ENCODE measurements at places on chromosomes 5 and 9. TPM values are rescaled to one million over a fixed set of nuclear protein-coding genes. Genes with fewer than 3 reads are reported as not detected.

PAPPA gene
- total RNA-seq: 1.2 TPM

SGCD gene
- not detected for total RNA-seq

SEMA6A gene
- 0.54 TPM for total RNA-seq

HTR1A gene
- total RNA-seq: not detected
